ENCODE measurements at places on chromosomes 2 and 18.
A peak's percentile ranks its signal among the peaks of the same experiment; 100 is the strongest.

DNA sequence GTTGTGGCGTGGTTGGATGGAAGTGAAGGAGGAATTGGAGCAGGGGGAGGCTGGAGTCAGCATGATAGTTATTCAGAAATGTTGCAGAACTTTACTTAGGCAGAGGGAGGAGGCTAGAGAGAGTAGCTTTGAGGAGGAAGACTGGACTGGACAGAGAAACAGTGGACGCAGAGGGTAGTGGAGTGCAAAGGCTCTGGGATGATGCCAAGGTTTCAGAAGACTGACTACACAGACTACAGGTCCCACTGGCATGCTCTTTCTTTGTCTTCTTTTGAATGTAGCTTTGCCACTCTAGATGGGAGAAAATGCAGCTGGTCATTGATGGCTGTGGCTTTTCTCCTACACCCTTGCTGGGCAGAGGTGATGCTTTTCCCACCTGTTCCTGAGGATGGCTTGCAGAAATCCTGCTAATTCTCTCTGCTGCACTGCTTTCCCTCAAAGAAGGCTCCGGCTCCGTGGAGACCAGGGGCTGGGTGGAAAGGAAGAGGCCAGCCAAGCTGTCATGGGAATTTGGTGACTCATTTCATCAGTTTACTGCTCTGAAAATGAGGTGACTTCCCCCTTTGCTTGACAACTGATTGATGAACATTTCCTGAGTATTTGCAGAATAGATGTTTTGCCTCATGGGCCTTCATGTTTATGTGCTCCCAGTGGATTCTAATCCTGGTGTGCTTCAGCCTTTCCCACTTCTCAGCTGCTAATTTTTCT is 42.4 kb downstream of the MEIS1 start:
- peak; percentile 7 for DNase-seq

GRCh38 chr2:28004086-28004485 is 113.6 kb downstream of the BABAM2 start:
- DNase-seq: peak; percentile 94

DNA sequence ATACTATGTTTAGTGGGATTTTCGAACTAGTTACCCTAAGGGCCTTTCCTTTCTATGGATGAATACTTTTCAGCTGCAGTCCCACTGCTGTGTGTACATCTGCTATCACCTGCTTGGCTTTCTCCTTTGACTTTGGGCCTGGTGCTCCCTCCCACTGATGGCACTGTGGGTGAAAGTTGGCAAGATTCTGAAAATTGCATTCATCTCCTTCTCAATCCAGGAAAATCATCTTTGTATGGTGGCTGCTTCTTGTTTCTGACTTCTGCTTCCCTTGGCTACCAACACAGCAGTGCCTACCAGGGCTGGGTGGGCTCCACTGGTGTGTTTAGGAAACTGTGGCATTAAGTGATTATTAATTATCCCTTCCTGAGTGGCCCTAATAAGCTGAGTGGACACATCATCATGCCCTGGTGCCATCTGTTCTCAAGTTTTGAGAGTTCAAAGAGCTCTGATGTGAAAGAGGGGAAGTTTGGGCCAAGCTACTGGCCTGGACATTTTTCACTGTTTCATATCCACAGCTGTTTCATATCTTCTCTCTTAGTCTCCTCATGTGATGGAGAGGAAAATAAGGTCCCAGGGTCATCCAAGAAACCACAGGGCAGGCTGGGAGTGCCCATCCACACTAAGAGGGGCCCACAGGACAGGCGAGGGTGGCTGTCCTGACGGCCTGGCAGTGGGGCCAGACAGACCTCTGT is 16.7 kb downstream of the HK2 start:
- no peak for DNase-seq

GRCh38 chr2:170428868-170429267 is 250.9 kb downstream of the MYO3B start:
- no peak for DNase-seq

GRCh38 chr2:119231975-119232665 is 8.5 kb downstream of the STEAP3 start:
- DNase-seq: peak; percentile 71

DNA sequence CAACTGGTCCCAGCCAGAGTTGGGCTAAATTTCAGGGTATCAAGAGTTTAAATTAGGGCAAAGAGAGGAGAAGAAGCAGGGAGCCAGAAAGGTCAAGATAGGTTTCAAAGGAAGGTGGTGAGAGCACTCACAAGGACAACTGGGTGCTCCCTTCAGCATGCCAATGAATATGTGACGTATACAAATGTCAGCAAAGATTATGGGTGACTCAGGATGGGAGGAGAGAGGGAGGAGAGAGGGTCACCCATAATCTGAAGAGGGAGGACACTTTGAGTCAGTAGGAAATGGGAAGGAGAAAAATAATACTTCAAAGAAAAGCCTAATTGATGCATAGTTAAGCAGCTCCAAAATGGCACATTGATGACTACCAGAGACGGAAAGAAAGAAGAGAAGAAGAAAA is 53.1 kb upstream of the ABCA12 start:
- no peak for DNase-seq

DNA sequence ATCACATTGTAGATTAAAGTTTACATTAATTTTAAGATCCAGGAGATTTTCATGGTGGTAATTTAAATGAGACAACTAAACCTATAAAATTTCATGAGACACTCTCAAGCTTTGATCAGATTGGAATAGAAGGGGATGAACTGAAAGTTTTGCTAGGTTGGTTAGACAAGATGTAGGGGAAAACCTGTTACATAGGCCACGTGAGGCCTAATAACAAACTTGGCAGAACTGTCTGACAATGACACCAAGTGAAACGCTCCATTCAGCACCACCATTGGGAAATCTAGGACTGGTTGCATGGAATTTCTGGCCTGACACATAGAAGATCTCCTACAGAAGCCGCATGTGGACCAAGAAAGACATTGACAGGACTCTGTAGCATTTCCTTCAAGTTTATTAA is 87.8 kb upstream of the SLC39A10 start:
- no peak for DNase-seq

- DNase-seq: no peak
These were observed 163.3 kb upstream of the NABP1 start for GRCh38 chr2:191514613-191515012.

- DNase-seq: no peak
These were observed 24.4 kb downstream of the SERTAD2 start for GRCh38 chr2:64629329-64629781.

DNA sequence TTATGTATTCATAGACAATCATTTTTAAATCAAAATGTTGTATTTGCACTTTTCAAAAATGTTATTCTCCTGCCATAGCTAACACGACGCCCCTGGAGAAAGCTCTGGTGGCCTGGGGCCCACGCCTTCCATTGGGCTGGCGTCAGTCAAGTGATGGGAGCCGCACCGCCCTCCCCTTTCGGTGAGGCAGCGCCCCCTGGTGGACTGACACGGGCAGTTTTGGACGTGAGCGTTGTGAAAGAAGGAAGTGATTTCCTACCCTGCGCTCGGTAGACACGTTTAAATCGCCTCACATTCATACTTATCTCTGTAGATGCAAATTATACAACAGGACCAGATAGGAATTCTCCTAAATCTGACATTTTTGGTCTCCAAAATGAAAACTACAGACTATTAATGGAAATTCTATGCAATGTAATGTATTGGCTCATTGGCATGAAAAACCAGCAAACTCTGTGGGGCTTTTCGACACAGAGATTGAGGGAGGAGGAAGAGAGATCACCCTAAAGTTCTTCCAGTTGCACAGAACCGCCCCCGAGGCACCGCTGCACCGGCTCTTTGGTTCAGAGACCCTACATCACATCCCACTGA is 326.2 kb upstream of the SOX11 start:
- DNase-seq: peak; percentile 50

- no peak for DNase-seq
These were observed 807.8 kb downstream of the TRIB2 start for GRCh38 chr2:13524492-13524891.

DNA sequence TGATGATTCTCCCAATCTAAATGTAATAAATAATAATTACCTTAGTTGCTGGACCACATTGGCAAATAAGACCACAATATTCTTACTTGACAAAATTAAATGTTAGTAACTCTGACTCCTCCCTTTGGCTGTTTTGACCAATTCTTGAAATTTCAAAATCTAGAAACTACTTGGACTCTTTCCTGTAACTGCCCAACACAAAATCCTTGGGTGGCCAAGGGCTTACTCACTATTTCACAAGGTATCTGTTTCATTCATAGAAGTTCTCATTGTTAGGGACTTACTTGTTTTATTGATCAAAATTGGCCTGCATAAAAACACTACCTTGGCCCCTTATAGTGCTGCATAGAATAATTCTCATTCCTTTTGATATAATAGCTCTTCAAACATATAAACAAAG is 19.4 kb downstream of the CDH20 start:
- no peak for DNase-seq

DNA sequence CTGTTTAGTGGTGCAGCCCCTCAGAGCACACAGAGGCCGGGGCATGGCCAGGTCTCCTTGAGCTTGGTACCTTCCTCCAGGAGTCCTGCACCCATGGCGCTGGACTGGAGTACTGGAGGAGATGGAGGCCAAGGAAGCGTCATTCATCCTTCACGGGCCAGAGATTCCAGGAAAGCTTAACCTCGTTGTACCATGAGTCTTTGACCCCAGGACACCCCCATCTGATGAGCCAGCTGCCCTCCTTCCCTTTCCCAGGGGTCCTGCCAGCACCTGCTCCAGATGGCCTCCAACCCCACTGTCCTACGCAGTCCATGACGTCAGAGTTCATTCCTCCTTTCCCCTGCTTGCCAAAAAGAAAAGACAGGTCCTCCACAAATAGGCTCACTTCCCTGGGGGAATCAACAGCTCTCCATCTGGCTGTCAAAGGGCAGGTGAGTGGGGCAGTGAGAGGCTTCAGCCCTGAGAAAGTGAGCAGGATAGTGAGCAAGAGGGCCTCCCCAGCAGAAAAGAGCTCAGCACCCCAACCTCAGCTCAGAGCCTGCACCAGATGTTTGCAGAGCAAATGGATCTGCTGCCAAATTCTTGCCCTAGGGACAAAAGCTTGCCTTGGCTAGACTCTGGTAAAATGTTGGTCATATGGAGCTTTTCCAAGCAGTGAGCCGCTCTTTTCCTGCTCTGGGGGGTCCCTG is 4.5 kb upstream of the NPPC start:
- no peak for DNase-seq

- no peak for DNase-seq
These were observed 122.7 kb downstream of the CAPN13 start for GRCh38 chr2:30684516-30684915.

GRCh38 chr2:162337868-162338267 is 6.1 kb upstream of the GCA start:
- no peak for DNase-seq

GRCh38 chr2:65016789-65017188 is 27.6 kb downstream of the SLC1A4 start:
- no peak for DNase-seq

DNA sequence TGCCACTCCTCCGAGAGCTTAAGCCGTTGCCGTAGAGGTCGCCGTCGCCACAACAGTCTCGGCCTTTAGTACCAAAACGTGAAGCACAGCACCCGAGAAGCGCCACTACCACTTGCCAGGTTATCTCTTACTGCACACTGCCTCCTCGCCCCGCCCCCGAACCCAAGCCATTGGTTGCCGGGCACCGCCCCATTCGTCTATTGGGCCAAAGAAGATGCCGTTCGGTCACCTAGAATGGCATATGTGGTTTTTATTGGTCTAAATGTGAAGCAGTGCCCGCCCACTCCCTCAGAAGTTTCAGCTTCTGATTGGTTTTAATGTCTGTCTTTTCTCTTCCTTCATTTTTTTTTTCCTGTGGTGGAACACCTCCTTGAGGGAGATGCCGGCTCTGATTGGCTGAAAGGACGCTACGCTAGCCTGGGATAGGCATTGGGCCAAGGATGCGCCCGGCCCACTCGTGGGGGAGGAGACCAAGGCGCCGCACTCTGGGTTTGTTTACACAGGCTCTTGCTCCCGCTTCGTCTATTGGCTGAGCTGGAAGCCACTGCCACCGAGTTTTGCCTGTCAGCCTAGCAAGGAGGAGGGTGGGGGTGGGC is at the start of gene PAIP2B:
Gene PAIP2B (minus strand): TSS at position 139 of the 596 bp plus-strand sequence. CDS start 24,514 bp downstream, outside the sequence.
- DNase-seq: peak; percentile 99

DNA sequence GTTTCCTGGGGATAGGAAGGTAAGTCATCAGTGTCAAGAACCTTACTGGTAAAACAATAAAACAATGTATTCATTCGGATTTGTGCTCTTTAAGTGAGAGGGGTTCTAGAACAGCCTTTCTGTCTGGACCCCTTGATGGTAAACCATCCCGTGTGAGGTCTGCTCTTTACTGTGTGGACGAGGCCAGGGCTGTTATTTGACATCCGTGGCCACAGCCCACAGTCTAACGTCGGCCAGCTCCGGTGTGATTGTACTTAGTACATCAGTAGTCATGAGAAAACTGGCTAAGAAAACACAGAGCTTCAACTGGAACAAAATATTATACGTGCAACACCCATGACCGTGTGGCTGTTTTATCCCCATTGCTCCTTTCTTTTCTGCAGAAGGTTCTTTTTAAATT is 62.0 kb downstream of the SLC35F5 start:
- DNase-seq: no peak

DNA sequence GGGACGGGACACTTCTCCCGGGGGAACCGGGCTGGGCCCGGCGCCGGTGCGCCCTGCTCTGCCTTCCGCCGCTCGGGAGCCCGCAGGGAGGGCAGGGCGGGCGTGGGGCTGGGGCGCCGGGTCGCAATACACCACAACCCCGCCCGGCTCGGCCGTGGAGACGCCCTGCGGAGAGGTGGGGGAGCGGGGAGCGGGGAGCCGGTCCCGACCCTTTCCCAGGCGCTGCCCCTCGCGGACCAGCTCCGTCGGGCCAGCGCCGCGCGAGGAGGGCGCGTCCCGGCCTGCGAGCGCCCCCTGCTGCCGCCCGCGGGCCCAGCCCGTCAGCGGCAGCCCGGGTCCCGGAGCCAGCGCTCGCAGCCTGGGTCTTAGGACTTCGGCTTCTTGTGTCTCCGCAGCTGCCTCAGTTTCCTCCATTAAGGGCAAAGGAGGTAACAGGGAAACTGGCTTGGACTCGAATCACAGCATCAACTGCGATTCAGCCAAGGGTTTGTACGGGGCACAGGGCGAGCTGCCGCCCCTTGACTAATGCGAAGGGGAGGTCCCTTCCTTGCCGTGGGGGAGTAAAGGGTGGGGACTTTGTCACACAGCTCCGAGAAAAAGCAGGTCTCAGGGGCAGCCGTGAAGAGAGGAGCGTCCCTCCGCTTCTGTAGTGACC is 635 bp upstream of the ADRA2B start:
- DNase-seq: peak; percentile 21

- no peak for DNase-seq
These were observed 666.1 kb upstream of the PKDCC start for GRCh38 chr2:41381701-41382100.

DNA sequence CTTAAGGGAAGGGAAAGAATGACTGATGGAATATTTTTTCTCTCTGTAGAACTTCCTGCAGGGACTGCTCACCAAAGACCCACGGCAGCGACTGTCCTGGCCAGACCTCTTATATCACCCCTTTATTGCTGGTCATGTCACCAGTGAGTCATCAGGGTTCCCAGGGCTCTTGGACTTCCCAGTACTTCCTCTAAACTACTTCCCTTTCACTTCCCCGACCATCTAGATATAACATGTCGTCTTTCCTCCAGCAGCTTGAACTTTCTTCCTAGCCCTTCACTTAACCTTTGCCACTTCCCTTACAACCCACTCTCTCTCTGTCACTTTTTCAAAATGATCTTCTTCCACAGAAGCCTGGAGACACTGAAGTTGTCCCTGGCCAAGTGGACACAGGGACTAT is 7.2 kb downstream of the STK36 start:
- no peak for DNase-seq

- DNase-seq: no peak
These were observed 33.6 kb upstream of the CD28 start for GRCh38 chr2:203672856-203673255.

- peak; percentile 24 for DNase-seq
These were observed 9.4 kb downstream of the COA5 start for GRCh38 chr2:98598781-98599428.
